Activated gamma-delta T cell treated with Interleukin-2 at 50 U/mL for 16 hours (primary cell): ENCODE measurements at places on chromosomes 5 and 9.

DNA sequence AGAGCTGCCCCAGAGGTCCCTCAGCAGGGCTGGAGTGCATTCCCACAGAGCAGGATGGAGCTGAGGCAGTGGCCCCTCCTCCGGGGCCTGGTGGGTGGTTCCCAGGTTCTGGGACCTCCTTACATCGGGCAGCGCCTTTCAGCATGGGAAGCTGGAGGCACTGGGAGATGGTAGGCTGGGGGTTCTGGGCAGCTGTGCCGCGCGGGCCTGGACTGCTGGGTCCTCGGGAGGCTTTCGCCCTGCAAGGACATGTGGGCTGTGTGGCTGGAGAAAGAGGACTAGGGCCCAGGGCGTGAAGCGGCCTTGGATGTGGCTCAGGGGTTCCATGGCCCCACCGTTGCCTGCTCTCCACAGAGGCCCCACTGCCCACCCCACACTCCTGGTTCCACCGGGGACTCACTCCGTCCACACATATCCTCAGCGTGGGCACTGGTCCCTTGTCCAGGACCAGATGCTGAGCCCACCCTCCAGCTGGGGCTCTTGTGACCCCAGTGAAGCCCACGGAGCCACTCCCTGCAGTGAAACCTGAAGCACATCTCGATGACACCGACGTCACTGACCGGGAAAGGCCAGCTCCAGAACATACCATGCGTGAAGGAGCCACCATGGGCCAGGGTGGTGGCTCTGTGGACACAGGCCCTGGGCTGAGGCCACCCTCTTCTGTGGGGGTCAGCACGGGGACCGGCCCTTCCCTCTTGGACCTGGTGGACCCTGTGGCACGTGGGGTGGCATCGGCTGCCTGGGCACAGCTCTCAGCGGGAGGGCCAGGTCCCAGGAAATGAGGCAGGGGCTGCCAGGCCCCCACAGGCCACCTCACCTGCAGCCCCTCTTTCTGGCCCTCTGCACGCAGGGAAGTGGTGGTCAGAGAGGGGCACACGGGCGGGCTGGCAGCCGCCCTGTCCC lies 31.5 kb upstream of the NKD2 start:
- no peak for DNase-seq

GRCh38 chr9:4614627-4615026 lies 47.5 kb upstream of the PLPP6 start:
- no peak for DNase-seq

GRCh38 chr5:179986328-179986727 lies 78.6 kb upstream of the TBC1D9B start:
- DNase-seq = no peak

DNA sequence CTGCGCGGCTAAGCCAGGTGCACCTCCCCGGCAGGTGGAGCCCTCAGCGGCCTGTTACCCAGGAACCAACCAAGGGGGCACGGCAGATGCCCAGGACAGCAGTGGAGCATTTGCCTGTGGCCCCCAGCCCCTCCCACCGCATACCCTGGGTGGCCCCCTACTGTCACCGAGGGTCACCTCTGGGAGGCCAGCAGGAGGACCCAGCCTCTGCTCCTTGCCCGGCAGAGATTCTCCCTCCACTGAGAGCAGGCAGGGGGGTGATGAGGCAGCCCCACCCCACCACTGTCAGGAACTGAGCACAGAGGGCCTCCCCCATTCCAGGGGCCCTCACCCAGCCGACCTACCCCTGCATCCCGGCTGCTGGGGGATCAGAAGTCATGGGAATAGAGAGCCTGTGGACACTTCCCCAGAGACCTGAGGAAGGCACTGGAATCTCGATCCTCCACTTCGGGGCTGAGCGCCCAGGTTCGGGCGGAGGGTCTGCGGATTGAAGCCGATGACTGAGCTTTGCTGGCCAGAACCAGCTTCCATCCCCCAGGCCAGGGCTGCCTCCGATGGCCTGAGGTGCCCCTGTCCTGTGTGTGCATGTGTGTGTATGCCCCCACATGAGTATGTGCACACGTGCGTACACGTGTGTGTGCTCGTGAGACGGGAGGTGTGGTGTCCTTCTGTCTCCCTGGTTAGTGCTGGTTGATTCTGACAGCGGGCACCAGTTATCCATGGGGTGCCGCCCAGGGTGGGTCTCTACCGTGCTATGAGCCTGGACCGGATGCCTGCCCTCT lies at the start of gene QRFP:
QRFP (minus strand) TSS at position 580 of the 782 bp plus-strand sequence. CDS start 2,974 bp downstream, outside the sequence.
- DNase-seq = no peak

DNA sequence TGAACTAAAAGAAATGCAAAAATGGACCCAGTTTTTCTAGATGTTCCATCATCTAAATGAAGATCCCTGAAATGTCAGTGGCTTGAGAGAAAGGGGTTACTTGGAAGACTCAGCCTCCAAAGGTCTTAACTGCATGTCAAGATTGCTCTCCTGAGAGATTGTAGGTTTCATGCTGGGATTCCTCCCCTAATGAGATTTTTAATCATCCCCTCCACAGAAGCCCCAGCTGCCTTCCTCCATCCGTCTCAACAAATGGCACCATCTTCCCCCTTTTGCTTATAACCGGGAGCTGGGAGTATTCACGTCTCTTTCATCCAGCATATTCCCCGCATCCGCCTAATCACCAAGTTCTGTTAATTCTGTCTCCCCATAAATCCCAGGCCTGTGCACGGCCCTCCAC lies 104.5 kb downstream of the NSG2 start:
- DNase-seq = no peak

GRCh38 chr9:38390442-38390841 lies 2.1 kb upstream of the ALDH1B1 start:
- DNase-seq = no peak

- DNase-seq = no peak
These were observed 47.5 kb downstream of the TENT4A start for GRCh38 chr5:6760686-6761085.

DNA sequence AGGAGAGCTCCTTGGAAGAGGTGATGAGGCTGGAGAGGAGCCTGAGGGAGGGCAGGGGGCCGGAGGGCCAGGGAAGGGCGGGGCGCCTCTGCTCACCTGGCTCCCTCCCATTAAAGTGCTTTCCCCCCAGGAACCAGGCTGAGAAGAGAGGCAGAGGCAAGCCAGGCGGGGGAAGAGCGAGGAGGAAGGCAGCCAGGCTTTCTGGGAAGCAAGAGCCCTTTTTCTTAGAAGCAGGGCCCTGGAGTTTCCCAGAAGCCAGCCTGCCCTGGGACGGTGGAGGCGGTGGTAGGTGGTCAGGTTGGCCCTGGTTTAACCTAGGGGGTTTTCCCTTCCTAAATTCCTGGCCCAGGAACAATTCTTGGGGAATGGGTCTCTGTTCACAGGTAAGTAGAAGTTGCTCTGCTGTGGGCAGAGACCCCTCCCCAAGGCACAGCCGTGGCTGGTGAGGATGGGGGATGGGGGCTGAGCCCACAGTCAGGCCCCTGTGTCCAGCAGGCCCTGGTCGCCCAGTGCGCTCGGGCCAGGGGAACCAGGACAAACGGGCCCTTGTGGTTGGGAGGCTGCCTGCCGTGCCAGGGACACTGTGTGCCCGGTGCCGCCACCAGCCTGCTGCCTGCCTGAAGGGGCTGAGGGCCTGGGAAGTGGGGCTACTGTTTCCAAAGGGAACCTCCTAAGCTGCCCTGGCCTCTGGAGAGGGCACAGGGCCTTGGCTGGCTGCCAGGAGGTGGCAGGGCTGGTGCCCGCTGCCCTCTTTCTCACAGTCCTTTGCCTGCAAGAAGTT lies 16.6 kb upstream of the RALGDS start:
- DNase-seq = no peak

- no peak for DNase-seq
These were observed 83.5 kb downstream of the PTCH1 start for GRCh38 chr9:95433096-95433819.

DNA sequence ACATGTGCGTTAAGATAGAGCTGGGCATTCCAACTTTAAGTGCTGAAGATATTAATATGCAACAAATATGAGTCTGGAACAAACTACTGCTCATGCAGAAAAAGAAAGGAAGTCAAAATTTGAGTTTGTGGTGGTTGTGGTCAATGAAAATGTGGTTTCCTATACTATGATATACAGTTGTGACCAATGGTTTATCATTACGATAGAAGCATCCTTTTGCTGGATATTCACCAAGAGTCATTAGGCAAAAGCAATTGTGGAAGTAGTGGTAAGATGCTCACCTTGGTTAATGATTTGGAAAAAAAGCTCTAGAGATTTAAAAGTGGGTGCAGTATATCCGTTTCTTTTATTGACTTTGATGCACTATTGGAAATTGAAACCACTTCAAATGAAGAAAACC lies 1007.0 kb downstream of the NR2F1-AS1 start:
- no peak for DNase-seq

DNA sequence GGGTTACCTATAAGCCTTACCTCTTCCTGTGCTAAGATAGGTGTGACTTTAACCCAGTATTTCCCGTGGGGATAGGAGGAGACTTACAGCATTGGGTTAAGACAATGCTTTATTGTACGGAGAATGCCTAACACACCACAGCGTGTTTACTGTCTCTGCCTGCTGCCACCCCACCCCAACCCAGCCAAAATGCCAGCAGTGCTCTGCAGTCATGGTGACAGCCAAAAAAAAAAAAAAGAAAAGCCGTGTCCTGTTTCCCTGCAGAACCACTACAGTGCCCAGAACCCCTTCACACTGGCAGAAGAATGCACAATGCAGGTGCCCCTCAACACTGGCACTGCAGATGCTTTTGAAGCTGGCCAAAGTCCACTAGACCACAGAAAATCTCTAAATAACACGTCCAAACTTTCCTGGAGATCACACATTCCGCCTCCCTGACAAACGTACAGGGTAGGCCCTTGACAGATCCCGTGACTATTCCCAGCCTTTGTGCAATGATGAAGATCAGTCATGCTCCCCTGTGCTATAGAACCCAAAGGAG lies 102.2 kb downstream of the SERINC5 start:
- DNase-seq = no peak

DNA sequence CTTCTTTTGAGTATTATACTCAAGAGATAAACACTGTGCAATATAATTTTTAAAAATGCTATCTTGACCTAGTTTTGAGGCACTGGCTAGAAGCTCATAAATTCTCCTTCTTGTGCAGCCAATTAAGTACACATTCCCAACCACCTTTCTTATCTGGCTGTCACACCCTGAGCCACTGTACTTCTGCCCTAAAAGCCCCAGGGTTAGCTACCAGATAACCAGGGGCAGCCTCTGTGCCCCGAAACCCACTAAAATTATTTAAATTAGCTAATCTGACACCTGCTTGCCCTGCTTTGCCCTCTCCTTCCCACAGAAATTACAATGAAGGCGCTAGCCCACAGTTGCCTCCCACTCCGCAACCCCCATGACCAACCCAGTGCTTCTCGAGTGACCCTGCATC lies 597.3 kb upstream of the TYRP1 start:
- no peak for DNase-seq

GRCh38 chr9:126275386-126276001 lies 51.1 kb upstream of the MVB12B start:
- DNase-seq = no peak

- DNase-seq = no peak
These were observed 73.7 kb downstream of the SLC1A3 start for GRCh38 chr5:36680066-36680465.

DNA sequence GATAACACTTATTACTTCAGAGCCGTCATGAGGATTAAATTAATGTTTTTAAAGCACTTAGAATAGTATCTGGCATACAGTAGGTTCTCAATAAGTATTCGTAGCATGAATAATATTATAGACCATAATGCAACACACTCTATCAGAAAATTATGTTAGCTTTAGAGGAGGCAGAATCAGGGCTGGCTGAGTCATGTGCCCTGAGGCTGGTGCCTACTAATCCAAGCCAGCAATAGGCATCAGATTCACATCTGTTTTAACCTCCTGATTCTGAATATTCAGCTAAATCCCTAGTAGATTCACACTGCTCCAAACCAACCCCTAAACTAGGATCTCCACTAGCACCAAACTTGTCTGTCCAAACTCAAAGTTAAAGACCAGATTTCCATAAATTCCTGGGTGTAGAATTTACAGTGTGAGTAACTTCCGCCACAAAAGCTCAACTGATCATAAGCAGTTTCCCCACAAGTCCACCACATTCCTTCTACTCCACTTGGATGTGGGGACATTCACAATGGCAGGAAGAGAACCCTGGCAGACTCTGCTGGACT lies 170.0 kb upstream of the DAPK1 start:
- DNase-seq = no peak

GRCh38 chr5:88691230-88691582 lies 191.8 kb downstream of the MEF2C start:
- no peak for DNase-seq
